ENCODE measurements at places on chromosomes 2 and 18. TPM values are rescaled to one million over a fixed set of nuclear protein-coding genes. Genes with fewer than 3 reads are reported as not detected.

DNA sequence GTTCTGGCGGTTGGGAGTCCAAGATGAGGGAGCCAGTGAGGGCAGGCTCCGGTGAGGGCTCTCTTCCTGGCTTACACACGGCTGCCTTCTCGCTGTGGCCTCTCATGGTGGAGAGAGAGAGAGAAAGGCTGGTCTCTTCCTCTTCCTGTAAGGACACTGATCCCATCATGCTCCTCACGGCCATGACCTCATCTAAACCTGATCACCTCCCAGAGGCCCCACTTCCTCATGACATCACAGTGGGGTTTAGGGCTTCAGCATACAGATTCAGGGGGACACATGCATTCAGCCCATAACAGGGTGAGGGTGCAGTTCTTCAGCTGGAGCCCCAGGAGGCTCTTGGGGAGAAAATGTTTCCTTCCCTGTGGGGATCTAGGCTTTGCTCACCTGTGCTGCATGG lies 29.2 kb downstream of the AGAP1 start:
- no peaks in the 10 kb centered on the region for H3K27me3 ChIP-seq
- H3K4me1 ChIP-seq: peaks cover 37% of the 10 kb centered on the region
- H3K27ac ChIP-seq: no peak overlapping the region
- no peak for DNase-seq
- H3K4me3 ChIP-seq: no peak overlapping the region

DNA sequence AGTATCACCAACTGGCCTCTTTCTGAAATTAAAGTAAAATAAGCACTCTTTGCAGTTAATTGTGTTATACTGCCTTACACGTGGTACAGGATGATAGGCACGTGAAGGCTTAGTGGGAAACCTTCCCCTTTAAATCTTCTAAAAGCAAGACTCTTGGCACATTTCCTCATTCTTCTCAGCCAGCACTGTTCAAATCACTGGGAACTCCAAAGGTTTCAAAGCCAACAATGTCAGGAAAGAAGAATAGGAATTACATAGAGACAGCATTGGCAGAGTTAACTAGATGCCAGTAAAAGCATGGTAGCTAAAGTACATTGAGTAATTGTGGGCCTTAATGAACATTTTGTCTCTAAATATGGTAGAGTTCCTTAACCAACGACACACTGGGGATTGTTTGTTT lies 96.4 kb downstream of the DTNA start:
- H3K4me1 ChIP-seq: no peaks in the 10 kb centered on the region
- H3K27me3 ChIP-seq: no peaks in the 10 kb centered on the region
- no peak overlapping the region for H3K27ac ChIP-seq
- no peak for DNase-seq

DNA sequence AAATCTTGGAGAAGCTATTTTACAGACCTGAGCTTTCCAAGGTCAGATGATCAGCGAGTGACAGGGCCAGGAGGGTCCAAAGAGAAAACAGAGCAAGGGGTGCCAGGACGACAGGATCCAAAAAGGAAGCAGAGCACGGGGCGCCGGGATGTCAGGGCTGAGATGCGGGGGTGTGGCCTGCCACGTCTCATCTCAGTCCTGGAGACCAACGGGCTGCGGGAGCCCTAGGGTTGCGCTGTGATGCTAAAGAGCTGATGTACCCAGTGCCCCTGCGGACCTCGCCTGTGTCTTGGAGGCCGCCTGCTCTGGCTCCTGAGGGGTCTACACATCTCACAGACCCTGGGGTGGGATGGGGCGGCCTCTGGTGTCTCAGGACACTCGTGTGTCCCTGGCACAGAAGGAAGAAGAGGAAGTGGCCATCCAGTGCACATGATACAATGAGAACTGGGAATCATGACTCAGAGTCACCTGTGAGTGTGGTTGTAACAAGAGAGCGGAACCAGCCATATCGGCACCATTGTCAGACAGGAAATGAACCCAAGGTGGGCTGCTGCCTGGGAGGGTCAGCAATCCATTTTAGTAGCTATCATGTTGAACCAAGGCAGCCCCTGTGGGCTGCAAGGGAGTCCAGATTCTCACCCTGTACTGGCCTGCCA lies 97.8 kb downstream of the MYT1L start:
- H3K27ac ChIP-seq: no peak overlapping the region
- peaks cover 3% of the 10 kb centered on the region for H3K27me3 ChIP-seq
- no peak overlapping the region for H3K4me3 ChIP-seq

DNA sequence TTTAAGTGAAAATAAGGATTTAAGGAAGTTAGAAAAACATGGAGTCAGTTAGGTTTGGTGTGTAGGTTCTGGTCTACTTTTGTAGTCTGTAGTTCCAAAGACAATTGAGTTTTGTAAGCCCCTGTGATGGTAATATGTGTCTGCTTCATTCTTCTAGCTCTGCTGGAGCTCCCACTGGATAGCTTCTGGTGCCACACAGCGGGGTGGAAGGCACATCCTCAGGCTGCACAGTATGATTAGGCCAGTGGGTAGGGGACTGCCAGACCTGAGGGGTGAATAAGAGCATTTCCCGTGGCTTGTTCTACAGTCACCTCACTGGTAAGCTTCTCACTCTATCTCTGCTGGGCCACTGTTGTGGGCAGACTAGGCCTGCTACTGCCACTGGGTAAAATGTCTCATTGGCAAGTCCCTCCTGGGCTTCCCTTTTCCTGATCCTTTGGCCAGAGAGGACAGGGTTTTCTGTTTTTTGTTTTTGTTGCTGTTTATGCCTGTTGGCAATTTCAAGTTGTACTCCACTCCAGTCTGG lies 44.5 kb downstream of the TMEM131 start:
- H3K27ac ChIP-seq: no peak overlapping the region
- H3K4me3 ChIP-seq: no peak overlapping the region
- peaks cover 11% of the 10 kb centered on the region for H3K4me1 ChIP-seq
- no peak for DNase-seq

The MARCHF4 gene
- total RNA-seq: 0.12 TPM

The AGXT gene
- total RNA-seq: not detected

The SRD5A2 gene
- 1.2 TPM for total RNA-seq

DNA sequence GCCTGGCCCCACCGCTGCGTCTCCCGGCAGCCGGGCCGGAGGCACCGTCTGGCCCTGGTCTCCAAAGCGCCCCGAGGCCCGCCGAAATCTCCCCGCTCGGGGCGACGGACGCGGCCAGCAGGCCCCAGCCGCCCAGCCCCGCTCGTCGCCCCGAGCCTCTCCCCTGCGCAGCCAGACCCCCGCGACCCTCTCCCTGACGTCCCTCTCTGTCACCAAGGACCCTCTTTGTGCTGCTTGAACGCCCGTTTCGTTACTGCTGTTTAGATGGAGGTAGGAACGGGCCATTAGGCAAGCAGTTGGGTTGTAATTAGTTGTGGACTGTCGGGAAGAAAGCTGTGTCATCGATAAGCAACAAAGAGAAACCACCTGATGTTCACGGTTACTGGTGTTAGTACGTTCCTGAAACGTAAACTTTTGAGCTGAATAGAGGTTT lies 686 bp downstream of the UBXN4 start:
- H3K27ac ChIP-seq: peak overlapping the region; percentile 99
- H3K27me3 ChIP-seq: no peaks in the 10 kb centered on the region
- H3K36me3 ChIP-seq: peaks cover 14% of the 10 kb centered on the region
- peaks cover 33% of the 10 kb centered on the region for H3K4me1 ChIP-seq
- no peak for DNase-seq

- DNase-seq: no peak
- H3K27me3 ChIP-seq: no peaks in the 10 kb centered on the region
- no peaks in the 10 kb centered on the region for H3K36me3 ChIP-seq
- no peak overlapping the region for H3K4me3 ChIP-seq
Measured at GRCh38 chr2:48248251-48248933, 281.6 kb upstream of the STON1 start.

The ASB18 gene
- total RNA-seq: not detected
